ENCODE measurements at places on chromosomes 16 and 17.

- no peak for DNase-seq
Measured at GRCh38 chr17:49063652-49064051, 66.5 kb downstream of the IGF2BP1 start.

- no peak for DNase-seq
Measured at GRCh38 chr17:33944412-33944811, 310.7 kb upstream of the CCL2 start.

DNA sequence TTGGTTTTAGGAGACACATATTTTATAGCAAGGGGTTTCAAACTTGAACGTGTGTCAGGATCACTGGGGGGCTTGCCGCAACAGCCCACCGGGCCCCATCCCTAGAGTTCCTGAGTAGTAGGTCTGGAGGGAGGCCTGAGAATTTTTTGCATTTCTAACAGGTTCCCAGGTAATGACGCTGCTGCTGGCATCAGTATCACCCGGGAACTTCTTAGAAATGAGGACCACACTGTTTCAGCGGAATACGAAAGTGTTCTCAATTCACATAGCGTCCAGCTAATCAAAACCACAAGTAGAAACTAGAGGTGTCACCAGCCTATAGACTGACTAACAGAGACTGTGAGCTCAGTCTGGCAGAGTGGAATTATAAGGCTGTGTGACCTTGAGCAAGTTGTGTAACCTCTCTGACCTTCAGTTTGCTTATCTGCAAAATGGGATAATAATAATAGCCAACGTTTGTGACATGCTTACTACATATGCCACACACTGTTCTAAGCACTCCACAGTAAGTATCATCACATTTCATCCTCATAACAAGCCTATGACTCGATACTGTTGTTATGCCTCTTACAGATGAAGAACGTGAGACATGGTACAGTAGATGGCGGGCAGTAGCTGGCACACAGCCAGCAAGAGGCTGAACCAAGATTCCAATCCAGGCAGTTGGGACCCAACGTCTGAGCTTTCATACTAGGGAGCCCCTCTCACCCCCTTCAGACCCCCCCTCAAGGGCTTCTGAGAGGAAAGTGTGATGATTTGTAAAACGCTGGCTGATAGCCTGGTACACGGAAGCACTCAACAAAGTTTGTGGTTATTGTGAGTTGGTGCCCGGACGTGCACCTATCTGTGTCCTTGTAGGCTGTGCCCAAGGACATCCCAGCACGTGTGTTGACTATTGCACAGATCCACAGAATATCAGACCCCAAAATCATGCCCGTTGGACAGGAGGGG, 4.6 kb upstream of the ICAM2 start:
- no peak for DNase-seq

GRCh38 chr16:8850279-8850885, 18.4 kb downstream of the CARHSP1 start:
- no peak for DNase-seq

- DNase-seq = peak; percentile 53
Measured at GRCh38 chr16:82368041-82368440, 198.0 kb upstream of the MPHOSPH6 start.

GRCh38 chr16:70508752-70509151, 14.6 kb downstream of the COG4 start:
- no peak for DNase-seq
